Aortic smooth muscle cell (primary cell): ENCODE measurements at places on chromosomes 3 and 15. TPM values are rescaled to one million over a fixed set of nuclear protein-coding genes. Genes with fewer than 3 reads are reported as not detected.

PAQR5 gene
- 2.1 and 36.5 TPM in 2 replicates for total RNA-seq

TRH gene
- total RNA-seq = not detected in 2 replicates

AMT gene
- 1.1 and 1.5 TPM in 2 replicates for total RNA-seq

SNX1 gene
- total RNA-seq = 45.0 and 45.3 TPM in 2 replicates

EOMES gene
- total RNA-seq = under 0.01 and 0.06 TPM in 2 replicates

DNAH1 gene
- total RNA-seq = 3.3 and 3.9 TPM in 2 replicates

CYP1A1 gene
- 0.53 and 1.7 TPM in 2 replicates for total RNA-seq

CFAP91 gene
- total RNA-seq = 0.68 and 0.79 TPM in 2 replicates

CCDC9B gene
- 102 and 109 TPM in 2 replicates for total RNA-seq

IL17RE gene
- total RNA-seq = 3.5 and 4.4 TPM in 2 replicates

ULK3 gene
- total RNA-seq = 13.1 and 15.3 TPM in 2 replicates

PROS1 gene
- total RNA-seq = 52.4 and 57.9 TPM in 2 replicates

ANKDD1A gene
- 6.7 and 7.3 TPM in 2 replicates for total RNA-seq

PYGO1 gene
- 4.4 and 7.0 TPM in 2 replicates for total RNA-seq

TMEM44 gene
- total RNA-seq = 21.3 and 21.9 TPM in 2 replicates

PLXND1 gene
- total RNA-seq = 131 and 204 TPM in 2 replicates

C3orf85 gene
- not detected in 2 replicates for total RNA-seq

FOXB1 gene
- not detected in 2 replicates for total RNA-seq

ANKRD34C gene
- total RNA-seq = not detected in 2 replicates

NAALADL2 gene
- 12.9 and 15.9 TPM in 2 replicates for total RNA-seq
